ENCODE measurements at places on chromosomes 6 and 20. TPM values are rescaled to one million over a fixed set of nuclear protein-coding genes. Genes with fewer than 3 reads are reported as not detected.

DNA sequence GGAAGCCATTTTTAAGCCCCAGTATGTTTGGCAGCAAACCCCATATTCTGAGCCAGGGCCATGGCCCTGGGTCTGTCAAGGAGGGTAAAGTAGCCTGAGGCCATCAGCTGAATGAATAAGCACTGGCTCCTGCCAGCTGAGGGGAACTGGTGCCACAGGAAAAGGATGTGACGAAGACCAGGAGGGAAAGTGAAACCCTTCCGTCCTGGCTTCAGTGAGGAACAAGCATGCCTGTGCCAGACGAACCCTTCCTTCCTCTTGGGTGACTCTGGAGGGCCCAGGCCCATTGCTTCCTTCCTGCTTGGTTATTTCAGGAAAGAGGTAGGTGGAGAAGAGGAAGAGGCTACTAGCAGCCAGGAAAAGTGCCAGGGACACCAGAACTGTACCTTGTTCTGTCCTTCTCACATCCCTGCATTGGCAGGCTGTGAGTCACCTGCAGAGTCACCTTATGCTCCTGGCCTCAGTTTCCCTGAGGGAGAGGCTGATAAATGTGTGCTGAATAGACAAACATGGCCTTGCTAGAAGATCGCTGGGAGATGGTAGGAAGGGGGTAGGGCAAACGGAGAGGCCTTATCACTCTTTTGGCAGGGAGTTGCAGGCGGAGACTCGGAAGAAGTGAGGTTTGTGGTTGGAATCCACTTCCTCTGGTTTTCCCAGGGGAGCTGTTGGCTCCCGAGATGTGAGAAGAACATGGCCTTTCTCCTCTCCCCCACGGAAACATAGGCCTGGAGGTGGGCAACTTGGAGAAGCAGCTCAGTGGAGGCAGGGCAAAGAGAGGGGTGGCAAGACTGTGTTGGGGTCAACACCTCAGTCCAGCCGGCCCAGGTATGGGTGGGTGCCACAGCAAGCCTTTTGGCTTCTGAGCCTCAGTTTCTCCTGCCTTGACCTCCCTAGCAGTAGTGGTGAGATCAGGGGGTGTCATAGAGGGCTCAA lies 37.4 kb downstream of the COX4I2 start:
- DNase-seq: peak; percentile 56

- DNase-seq: no peak
Measured at GRCh38 chr6:102895683-102896082, 1502.2 kb downstream of the GRIK2 start.

- no peak for DNase-seq
Measured at GRCh38 chr6:167136376-167136775, 13.5 kb downstream of the CCR6 start.

DNA sequence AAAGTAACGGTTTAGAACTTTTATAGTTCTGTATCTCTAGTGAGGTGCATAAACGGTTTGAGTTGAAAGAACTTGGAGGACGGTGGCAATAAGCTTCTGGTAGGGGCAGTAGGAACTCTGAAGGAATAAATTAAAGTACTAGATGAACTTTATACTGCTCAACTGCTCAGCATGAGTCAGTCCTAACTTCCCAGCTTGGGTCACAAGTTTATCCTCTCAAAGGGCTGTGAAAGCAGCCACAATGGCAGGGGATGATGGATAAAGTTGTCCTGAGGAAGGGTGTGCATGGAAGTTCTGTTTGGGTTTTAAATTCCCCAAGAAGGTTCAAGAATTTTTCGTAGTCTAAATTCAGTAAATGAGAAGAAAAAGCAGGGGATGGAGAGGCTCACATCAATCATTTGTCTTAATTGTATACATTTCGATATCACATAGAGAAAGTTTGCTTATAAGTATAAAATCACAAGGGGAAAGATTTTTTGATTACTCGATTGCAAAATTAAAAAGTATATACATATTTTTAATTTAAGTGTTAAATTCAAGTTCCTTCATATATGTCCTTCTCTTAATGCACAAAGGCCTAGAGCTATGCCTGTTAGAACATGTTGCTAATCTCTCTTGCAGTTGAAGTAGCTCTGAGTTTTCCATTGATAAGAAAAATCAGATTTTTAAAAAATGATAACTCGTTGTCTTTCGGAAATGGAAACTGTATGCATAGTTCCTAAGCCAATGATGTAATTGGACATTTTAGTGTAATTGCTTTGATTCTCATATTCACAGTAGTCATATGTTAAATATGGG lies 55.3 kb upstream of the JAG1 start:
- DNase-seq: no peak

GRCh38 chr20:41152108-41152757 lies 14.9 kb downstream of the PLCG1 start:
- no peak for DNase-seq

GRCh38 chr20:10474606-10475184 lies 39.6 kb downstream of the SLX4IP start:
- DNase-seq: no peak

- no peak for DNase-seq
Measured at GRCh38 chr6:133855991-133856370, 32.9 kb upstream of the TCF21 start.

GRCh38 chr20:33463332-33464101 lies 20.0 kb upstream of the SNTA1 start:
- DNase-seq: no peak

DNA sequence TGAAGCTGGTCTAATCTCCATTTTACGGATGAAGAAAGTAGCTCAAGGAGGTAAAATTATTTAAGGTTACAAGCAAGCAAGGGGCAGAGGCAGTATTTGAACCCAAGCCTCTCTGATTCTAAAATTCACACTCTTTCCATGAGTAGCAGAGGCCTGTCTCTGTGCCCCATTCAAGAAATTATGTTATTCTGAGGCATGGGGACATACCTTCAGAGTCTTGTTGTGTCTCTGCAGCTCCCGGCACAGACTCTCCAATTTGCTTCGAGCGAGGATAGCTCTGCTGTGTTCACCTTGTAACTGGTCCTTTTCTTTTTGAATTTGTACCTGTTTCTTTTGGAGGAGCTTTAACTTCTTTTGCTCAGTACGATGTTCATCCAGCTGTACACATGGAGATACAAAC lies 21.5 kb downstream of the TXLNB start:
- DNase-seq: no peak

DNA sequence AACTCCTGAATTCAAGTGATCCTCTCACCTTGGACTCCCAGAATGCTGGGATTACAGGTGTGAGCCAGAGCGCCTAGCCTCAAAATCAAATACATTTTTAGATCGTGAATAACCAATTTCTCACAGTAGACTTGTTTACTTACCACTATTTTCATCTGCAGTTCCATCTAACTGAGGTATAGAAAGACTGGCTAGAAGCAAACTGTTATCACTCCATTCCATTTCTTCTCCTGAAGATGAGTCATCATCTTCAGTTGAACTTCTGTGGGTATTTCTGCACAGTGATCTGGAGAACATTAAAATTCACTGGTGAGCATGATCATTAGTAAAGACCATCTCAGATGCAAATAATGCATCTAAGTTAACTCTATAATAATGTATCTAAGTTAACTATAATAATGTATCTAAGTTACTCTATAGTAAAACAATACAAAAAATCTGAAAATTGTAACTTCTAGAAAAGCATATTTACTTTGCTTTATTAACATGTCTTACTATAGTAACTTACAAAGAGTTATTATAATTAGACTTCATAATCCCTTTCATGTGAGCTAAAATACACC lies 105.4 kb downstream of the REV3L start:
- DNase-seq: no peak

DNA sequence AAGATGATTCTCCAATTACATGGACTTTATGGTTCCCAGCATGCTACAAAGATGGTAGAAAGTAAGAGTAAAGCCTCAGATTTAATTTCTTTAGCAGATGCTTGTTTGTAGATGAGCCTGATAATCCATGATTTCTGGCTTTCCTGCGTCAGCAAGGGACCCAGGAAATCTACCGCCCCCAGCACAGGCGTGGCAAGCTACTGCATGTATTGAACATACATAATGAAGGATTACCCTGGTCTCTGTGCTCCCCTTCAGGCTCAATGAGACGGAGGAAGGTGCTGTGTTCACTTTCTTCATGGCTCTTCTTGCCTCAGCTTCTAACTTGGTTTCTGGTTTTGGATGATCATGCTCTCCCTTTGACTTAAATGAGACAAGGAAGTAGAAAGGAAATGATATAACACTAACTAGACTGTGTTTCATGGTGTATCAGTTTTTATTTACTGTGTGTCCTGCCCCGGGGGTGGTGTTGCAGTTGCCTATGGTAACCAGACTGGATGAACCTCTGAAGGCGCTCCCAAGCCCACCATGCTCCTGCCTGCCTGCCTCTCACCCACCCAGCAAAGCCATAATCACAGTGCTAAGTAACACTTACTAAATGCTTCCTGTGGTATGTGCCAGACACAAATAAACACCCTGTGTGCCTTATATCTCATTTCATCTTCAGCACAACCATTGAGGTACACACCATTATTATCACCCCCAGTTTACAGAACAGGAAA lies 17.9 kb downstream of the GCM1 start:
- DNase-seq: no peak

GRCh38 chr20:47220161-47220582 lies 136.3 kb downstream of the ZMYND8 start:
- DNase-seq: peak; percentile 48

GRCh38 chr6:16912756-16913155 lies 151.5 kb upstream of the ATXN1 start:
- DNase-seq: no peak

DNA sequence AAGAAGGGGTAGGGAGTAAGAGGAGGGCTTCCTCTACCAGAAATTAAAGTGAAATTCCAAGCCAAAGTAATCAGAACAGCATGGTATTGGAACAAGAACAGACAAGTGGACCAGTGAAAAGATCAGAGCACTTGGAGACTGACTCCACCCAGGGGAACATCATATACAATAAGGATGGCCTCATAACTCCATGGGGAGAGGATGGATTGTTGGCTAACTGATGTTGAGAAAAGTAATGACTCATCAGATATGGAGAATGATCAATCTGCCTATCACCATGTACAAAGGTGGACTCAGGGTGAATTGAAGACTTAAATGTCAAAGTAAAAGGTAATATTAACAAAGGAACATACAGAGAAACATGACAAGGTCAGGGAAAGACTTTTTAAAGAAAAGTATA lies 12.8 kb downstream of the SLC22A3 start:
- no peak for DNase-seq

The GPSM3 gene
- 43.4 TPM for total RNA-seq

The LGSN gene
- not detected for total RNA-seq

The BPIFA1 gene
- total RNA-seq: not detected

The ADGB gene
- total RNA-seq: not detected

The COL12A1 gene
- 0.29 TPM for total RNA-seq
